ENCODE measurements at places on chromosomes 2 and 18.

GRCh38 chr2:219269362-219270054 lies 9.7 kb upstream of the DNAJB2 start:
- DNase-seq: no peak

DNA sequence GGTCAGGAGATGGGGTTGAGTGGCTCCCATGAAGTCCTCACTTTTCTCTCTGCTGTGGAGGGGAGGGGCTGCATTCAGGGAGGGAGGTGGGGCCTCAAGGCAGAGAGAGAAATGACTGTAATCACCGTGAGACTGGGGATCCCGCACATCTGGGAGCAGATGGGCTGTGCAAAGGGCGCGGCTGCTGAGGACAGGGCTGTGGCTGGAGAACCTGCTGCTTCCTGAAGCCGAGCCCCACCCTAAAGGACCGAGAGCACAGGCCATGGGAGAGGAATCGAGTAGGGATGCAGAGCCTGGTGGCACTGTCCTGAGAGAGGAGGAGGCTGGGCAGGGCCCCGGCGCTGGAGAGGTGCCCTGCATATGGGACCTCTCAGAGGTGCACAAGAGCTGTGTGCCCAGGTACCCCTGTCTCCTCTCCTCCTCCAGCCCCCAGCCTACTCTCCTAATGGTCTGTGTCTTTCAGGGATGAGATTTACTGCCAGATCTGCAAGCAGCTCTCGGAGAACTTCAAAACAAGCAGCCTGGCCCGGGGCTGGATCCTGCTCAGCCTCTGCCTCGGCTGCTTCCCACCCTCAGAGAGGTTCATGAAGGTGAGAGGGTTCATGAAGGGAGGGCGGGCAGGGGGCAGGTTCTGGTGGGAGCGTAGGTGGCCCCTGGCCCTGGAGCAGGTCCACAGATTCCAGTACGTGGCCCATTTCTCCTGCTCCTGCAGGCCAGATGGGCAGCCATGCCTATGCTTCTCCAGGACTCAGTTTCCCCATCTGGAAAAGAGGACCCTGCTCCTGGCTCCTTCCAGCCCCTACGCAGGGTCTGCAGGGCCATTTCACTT lies 25.9 kb upstream of the GPR17 start:
- DNase-seq: no peak

DNA sequence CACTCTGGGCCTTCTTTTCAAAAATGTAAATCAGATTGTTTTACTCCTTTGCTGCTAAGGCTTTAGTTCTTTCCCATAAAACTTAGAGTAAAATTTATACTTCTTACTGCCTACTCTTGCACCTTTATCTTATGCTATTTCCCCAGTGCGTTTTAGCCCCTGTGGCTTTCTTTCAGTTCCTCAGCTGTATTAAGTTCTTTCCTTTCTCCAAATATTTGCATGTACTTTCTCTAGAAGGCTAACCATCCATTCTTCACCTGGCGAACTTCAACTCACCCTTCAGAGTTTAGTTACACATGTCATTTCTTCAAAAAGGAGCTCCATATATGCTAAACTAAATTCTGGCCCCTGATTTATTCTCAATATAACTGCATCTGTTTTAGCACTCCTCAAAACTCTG lies 160.7 kb downstream of the FSHR start:
- no peak for DNase-seq

GRCh38 chr2:119981896-119982295 lies 31.0 kb upstream of the EPB41L5 start:
- DNase-seq: no peak

- no peak for DNase-seq
Observed at GRCh38 chr18:58819051-58819450, 45.6 kb upstream of the ZNF532 start.

DNA sequence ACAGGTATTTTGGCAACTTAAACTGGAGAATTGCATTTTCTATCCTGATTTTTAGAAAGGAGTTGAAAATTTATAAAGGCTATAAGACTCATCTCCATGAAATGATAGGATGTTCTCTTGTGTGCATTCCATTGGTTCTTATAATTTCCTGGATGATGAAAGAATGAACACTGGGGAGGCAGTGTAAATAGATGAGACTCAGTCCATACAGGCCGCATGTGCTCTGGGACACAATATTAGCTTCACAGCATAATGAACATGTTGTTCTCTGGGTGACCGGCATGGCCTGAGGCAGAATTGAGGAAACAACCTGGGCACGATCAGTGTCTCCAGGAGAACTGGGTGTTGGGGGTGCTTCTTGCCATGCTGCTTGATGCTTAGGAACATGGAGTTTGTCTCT lies 38.8 kb downstream of the AOX1 start:
- peak; percentile 22 for DNase-seq

GRCh38 chr2:190841707-190842505 lies 38.7 kb upstream of the GLS start:
- DNase-seq: peak; percentile 7

GRCh38 chr18:67265464-67266245 lies 250.9 kb downstream of the DSEL start:
- no peak for DNase-seq

- no peak for DNase-seq
Observed at GRCh38 chr2:27907547-27907946, 17.0 kb downstream of the BABAM2 start.

- no peak for DNase-seq
Observed at GRCh38 chr2:8534729-8535468, 147.0 kb upstream of the ID2 start.

DNA sequence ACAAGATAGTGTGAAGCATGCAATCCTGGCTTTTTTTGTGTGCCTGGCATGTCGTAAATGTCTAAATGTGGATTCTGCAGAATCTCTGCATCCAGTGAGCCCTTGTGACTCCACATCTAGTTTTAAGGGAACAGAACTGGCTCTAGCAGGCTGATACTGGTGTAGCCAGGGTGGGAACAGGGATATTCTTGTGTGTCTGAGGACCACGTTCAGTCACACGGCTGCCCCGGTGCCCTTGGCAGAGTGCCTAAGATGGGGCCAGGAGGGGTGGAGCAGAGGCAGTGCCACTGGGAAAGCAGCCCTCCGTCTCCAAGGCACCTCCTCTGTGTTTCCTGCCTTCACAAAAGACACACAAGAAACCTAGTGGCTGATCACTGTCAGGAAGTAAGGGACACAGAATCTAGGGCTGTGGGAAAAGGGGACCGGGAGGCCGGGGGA lies 91.5 kb upstream of the PARD3B start:
- no peak for DNase-seq

DNA sequence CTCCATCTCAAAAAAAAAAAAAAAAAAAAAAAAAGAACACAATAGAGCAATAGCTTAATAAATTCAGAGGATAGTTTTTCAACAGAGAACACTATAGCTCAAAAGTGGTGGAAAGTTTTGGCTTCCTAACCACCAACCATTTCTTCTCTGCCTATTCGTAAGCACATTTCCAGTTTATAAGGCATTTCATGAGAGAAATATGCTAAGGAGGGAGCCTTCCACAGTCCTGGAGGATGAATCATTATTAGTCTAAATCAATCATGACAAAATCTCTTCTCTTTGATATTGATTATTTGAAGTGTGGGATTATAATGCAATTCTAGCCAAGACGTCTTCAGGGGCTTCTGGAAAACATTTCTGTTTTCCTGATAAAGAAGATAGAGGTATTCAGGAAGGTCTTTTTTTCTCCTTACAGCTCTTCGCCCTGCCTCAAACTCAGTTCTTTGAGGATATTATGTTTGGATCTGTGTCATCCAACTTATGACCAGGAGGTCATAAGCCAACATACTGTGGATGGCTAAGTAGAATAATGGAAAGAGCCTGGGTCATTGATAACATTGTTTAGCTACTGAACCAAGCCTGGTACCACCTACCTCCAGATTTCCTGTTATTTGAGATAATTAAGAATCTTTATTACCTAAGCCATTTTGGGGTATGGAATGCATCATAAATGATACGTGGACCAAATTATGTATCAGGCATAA lies 207.3 kb downstream of the TRIB2 start:
- no peak for DNase-seq

- no peak for DNase-seq
Observed at GRCh38 chr18:52427521-52428175, 87.7 kb downstream of the DCC start.

DNA sequence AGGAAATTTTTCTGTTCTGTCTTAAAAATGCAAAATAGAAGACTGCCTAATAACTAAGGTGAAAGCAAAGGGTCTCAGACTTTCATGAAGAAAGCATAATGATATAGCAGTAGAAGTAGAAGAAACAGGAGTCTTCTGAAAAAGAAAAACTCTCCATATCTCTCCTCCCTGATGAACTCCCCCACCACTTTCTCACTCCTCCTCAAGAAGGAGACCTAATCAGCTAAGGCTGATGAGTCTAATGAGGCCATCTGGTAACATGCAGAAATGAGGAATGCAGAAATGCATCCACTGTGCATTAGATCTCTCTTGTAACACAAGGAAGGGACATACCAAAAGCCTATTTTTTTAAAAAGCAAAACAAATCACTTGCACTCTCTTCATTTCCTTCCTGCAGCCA lies 273.7 kb upstream of the UBE2E3 start:
- no peak for DNase-seq

- DNase-seq: no peak
Observed at GRCh38 chr2:239291475-239292350, 109.1 kb downstream of the HDAC4 start.

- no peak for DNase-seq
Observed at GRCh38 chr18:62026586-62026985, 133.8 kb upstream of the RNF152 start.

DNA sequence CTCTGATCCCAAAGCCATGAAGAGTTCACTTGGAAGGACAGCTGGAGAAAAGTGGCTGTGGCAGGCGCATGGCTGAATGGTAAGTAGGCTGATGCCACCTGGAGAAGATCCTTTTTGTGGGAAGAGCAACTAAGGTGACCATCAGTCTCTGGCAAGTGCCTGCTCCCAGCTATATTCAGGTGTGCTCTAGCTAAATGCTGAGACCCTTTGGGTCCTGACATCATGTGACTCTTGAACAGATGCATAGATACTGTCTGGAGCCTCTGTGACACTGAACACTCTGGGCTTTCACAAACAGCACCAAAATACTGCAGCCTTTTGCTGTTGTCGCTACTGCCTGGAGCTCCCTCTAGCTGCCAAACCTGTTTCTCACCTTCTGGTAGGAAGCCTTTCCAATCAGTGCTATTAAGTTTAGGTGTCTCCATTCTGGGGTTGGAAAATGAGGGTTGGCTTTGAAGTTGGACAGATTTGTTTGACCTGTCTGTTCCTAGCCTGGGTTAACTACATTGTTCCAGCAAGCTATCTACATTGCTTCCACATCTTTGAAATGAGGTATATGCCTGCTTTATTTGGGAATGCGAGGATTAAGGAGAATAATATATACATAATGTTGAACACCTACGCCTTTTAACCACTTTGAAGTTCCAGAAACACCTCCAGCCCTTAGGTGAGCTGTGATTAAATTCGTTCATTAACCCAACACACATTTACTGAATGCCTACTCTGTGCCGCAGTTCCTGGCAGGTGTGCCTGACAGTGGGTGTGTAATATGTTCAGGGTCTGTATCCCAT lies 3.1 kb downstream of the EGR4 start:
- DNase-seq: peak; percentile 59

- DNase-seq: no peak
Observed at GRCh38 chr2:45688479-45689298, 37.2 kb downstream of the PRKCE start.

GRCh38 chr2:241329669-241330615 lies 14.2 kb downstream of the SEPTIN2 start:
- DNase-seq: no peak

DNA sequence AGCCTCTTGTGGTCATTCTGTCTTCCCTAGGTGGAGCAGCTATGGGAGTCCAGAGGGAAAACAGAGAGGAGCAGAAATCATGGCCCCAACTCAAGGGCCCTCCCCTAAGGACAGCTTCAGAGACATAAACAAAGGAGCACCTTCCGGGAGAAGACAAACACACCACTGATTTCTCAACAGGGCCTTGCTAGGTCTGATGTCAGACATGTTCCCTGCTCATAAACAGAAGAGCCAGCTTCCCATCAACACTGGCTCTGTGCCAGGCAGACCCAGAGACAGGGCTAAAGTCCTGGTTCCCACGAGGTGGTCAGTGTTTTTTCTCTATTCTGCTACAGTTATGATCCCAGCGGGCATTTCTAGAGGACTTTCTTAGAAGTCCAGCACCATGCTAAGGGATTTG lies 19.3 kb downstream of the CXCR2 start:
- DNase-seq: no peak

- DNase-seq: no peak
Observed at GRCh38 chr2:207412787-207413310, 116.9 kb upstream of the CREB1 start.

- no peak for DNase-seq
Observed at GRCh38 chr2:215000721-215001120, 137.7 kb downstream of the ABCA12 start.

DNA sequence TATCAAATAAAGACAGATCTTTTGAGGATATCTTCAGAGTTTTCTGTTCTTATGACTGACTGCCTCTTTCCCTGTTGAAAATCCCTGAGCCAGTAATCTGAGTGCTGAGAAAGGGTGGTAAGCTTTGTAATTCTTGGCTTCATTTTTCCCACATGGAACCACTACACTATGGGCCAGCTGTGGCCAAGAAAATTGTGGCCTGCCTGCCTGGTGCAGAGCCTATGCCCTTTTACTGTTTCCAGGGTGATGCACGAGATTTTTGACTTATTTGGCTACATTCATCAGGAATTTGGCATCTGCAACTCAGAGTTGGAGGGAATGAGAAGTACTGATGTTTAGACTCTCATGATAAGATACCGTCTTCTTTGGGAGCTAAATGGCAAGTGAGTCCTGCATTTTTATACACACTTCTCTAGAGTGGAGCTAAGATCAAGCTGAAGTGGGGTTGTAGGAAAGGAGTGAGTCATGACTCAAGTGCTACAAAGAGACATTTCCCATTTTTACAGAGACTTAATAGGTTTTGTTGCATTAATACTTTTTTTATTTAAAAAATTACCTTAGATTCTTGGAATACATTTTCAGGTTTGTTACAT lies 328.2 kb upstream of the CDH7 start:
- DNase-seq: no peak

DNA sequence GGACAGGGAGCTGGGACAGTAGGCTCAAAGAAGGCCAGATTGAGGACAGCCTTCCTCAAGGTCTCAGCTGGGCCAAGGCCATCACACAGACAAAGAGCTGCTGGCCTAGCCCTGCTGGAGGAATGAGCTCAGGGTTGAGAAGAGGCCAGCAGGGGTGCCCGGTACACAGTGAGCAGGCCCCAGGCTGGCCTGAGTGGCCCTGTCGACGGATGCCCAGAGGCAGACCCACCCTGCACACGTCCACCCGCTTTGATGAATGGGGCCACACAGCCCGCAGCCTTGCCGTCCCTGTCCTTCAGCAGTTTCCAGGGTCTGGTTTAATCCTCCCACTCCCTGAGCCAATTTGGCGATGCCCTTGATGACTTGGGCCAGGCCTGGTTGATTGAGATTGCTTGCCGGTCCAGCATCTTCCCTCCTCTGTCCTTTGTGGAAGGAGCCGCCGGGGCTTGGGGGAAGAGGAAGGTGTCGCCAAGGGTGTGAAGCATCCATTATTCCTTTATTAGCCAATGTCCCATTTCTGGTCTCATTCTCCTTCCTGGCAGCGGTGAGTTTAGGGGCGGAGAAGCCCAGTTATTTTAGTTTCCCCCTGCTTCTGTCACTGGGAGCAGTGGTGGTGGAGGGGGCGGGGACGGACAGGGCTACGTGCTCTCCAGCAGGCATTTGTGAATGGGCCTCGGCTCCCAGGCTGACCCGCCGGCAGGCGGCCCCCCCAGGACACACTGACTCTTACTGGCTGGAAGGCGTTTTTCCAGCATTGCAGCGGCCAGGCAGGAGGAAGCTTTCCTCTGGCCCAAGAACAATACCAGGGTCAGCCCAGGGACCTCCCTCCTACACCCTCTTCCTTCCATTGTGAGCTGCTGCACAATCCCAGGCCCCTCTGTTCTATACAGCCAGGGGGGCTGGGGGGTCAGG lies 141.8 kb downstream of the CTIF start:
- no peak for DNase-seq
